ENCODE measurements at places on chromosomes 12 and 14.

DNA sequence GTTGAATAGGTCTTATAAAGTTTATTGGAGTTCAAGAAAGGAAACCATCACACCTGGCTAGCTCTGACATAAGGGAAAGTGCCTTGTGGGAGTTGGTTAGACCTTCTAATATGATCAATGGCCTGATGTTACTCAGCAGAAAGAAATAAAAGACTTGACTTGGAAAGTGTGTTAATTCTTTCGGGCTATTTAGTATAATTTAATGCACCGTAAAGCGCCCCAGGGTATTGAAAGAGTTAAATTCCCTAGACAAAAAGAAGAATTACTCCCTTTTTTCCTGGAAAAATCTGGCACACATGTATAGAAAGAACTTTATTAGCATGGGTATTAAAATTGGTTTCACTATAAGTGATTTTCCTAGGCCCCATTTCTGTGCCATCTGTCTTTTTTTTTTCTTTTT, 1125.7 kb upstream of the FLRT2 start:
- DNase-seq = no peak

DNA sequence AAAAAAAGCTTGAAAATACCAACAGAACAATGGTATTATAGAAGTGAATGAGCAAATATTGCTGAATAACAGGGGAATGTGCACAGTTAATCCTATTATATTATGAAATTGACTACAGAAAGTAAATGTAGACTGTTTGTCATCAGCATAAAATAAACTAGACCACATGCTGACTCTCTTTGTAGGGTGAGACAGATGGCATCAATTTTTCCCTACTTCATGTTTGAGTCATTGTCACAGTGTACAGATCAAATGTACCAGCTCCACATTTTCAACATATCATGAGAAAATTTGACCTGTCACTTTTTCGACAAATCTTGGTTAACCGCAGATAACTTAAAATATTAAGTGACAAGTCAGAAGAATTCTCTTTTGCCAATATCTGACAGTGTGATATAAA, 421.0 kb downstream of the RPL10L start:
- DNase-seq = peak; percentile 69

- no peak for DNase-seq
These were observed 68.9 kb downstream of the ALG10B start for GRCh38 chr12:38385486-38385885.

DNA sequence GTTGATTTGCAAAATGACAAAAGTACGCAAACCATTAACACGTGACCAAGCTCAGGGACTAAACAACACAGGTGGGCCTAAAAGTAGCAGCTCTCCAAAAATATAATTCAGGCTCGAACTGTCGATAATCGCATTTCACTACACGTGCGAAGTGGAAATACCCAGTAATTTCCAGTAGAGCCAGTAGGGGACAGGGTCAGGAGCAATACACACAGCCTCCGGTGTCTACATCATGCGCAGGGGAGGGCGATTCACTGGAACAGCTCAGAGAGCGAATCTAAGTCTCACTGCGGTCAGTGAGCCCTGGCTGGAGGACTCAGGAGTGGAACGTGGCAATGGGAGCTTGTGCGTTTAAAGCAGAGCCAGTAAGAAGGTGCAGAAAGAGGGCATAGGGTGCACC, 40.4 kb downstream of the SETD3 start:
- DNase-seq = no peak

- no peak for DNase-seq
These were observed 3.0 kb downstream of the FBRSL1 start for GRCh38 chr12:132492951-132493350.

GRCh38 chr12:131893605-131894312, 663 bp upstream of the ULK1 start:
- no peak for DNase-seq

DNA sequence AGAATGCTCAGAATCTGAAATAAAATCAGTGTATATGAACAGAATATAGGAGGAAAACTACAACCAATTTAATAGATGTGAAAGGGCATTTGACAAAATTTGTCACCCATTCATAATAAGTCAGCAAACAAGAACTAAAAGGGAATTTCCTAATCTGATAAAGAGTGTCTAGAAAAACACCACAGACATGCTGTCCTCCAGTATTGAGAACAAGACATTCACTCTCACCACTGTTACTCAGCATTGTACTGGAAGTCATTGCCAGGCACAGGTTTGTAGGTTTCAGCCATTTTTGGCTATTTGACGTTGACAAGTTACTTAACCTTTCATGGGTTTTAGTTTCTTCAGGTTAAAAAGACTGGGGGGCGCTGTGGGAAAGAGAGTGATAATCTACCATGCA, 13.2 kb downstream of the EIF2S1 start:
- DNase-seq = no peak

- DNase-seq = no peak
These were observed 19.7 kb downstream of the FOS start for GRCh38 chr14:75298187-75298965.

DNA sequence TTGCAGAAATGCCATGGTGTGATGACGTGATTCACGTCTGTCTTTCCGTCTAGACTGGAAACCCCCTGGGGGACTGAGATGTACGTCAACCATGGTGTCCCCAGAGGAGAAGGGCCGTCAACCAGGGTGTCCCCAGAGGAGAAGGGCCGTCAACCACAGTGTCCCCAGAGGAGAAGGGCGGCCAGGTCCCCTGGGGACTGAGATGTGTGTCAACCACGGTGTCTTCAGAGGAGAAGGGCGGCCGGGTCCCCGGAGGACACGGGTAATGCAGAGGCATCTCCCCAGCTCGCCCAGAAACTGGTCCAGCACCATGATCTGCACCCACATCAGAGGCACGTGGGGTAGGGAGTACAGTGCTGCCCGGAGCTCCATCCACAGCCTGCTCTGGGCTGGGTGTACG, 30.6 kb upstream of the GALNT9 start:
- DNase-seq = no peak

GRCh38 chr12:64019101-64019500, 174.6 kb downstream of the SRGAP1 start:
- no peak for DNase-seq

DNA sequence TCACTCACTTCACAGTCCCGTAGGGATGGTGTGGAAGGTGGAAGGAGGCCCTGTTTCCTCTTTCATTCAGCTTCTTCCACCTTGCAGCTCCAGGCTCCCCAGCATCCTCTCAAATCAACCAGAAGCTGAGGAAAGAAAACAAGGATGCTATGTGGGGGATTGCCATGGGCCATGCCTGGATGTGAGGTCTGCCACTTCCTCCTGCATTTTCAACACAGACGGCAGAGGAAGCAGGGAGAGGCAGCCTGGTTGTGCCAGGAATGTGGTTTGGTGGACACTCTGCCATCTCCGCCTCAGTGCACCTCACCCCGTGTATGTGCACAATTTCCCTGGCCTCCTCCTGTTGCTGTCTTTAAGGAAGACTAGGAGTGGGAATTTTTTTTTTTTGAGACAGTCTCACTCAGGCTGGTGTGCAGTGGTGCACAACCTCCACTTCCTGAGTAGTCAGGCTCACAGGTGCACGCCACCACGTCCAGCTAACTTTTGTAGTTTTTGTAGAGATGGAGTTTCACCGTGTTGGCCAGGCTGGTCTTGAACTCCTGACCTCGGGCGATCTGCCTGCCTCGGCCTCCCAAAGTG, 99.2 kb downstream of the SLC15A4 start:
- DNase-seq = no peak

- no peak for DNase-seq
These were observed 761 bp upstream of the NDRG2 start for GRCh38 chr14:21025371-21026273.

DNA sequence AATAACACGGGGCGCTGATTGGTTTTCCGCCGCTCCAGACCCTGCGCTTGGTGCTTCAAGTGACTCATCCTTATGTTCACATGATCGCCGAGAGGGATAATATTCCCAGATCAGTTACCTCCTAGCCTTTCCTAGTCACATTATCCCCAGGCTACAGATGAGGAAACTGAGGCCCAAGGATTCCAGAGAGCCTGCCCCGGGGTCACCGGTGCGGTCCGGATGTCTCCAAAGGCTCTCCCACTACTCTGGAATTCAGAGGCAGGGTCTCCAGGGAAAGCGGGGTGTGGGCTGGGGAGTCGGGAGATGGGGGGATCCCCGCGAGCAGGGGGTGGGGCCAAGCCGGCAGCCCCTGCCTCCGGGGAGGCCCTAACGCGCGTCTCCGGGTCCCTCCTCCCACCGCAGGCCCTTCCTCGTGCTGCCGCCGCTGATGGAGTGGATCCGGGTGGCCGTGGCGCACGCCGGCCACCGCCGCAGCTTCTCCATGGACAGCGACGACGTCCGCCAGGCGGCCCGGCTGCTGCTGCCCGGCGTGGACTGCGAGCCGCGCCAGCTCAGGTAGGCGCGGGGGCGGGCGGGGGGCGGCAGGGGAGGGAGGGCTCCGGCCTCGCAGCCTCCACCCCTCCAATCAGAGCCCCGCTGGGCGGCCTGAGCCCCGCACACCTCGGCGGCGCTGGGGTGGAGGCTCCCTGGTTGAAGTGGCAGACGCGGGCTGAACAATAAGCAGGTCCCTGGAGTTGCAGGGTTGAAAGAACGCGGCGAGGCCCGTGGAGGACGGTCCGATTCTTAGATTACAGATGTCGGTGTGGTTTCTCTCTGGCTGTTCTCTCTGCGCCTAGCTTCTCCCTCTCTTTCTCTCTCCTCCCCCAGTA, 104.6 kb upstream of the PWP1 start:
- DNase-seq = no peak

GRCh38 chr12:132428936-132429601, 60.9 kb upstream of the FBRSL1 start:
- DNase-seq = no peak

- DNase-seq = no peak
These were observed 28.2 kb upstream of the AMIGO2 start for GRCh38 chr12:47107926-47108325.

DNA sequence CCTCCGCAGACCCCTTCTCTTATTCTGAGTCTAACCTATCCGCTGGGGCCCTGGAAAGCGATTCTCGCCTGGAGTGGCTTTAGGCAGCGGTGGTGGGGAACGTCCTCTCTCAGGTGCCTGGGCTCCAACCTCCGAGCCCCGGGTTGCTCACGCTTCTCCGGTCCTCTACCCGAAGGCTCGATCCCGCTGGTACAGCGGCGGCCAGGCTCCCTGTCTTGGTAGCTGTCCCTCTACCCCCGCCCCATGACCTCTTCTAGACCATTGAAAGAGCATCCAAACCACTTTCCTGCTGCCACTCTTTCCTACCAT, 505 bp upstream of the HEBP1 start:
- DNase-seq = no peak

- DNase-seq = no peak
These were observed 36.2 kb downstream of the SYNE3 start for GRCh38 chr14:95480109-95480886.

DNA sequence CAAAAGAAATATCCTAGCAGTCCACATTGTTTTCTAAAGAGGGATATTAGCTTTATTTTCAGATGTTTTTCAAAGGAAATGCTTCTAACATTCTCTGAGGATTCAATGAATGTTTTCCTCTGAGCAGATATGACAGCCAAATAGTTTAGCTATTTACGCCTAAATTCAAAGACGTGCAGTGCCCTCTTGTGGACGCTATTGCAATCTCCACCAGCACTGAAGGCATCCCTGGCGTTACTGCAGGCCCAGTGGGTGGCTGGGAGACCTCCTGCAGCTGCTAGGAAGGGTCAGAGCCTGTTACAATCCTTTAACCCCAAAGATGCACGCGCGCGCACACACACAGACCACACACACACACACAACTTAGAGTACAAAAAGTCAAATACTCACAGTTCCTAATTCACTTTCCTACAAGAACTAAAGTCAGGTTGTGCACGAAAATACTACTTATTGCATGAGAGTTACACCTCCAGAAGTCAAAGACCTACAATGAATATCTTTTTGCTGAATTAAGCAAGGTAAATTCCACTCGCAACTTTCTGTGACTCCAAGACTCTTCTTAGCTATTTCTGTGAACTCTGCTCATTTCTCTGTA, 589.3 kb upstream of the TMEM132C start:
- peak; percentile 30 for DNase-seq

- DNase-seq = peak; percentile 74
These were observed 7.4 kb downstream of the CIT start for GRCh38 chr12:119869720-119870119.

GRCh38 chr14:85549697-85550096, 19.8 kb downstream of the FLRT2 start:
- no peak for DNase-seq

DNA sequence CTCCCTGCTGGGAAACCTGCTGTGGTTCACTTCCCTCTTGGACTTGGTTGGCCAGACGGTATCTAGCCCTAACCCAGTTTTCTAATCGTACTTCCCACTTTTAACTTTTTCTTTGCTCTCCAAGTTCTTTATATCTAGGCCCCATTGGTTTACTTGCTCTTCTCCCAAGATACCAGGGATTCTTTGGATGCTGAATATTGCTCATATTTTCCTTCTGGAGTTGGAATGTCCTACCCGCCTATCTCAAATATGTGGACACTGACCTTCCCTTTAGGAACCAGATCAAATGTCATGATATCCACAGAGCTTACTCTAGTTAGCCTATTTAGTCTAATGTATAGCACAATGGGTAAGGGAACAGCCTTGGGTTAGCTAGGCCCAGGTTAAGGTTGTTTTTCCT, 228.6 kb downstream of the DACT1 start:
- DNase-seq = no peak

- no peak for DNase-seq
These were observed 480.4 kb downstream of the DIO2 start for GRCh38 chr14:79730953-79731352.

GRCh38 chr12:5510251-5510805, 78.4 kb downstream of the NTF3 start:
- DNase-seq = no peak

DNA sequence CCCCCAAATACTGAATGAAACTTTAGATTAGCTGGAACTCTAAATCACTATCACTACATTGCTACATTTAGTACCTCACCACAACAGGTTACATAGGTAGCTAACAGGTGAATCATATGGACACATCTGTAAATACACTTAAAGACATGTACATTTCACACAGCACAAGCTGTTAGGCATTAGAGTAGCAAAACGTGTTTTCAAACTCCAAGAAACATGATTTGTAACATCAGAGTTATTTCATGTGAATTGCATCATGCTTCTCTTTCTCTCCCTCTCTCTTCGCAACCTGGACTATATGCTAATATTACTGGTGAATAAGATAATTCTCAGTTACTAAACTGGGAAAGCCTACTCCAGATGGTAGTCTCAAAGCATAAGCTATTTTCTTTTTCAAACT, 4.3 kb downstream of the SEL1L start:
- DNase-seq = no peak

GRCh38 chr12:3304436-3305165, 186.4 kb upstream of the PRMT8 start:
- DNase-seq = no peak

- DNase-seq = no peak
These were observed 47.0 kb downstream of the IFT81 start for GRCh38 chr12:110171186-110171538.

- DNase-seq = no peak
These were observed 62.7 kb downstream of the RFLNA start for GRCh38 chr12:124357616-124358015.

- DNase-seq = no peak
These were observed 537.3 kb downstream of the TMTC2 start for GRCh38 chr12:83224012-83224411.

Data from NCI-H446 treated with DMSO at 0.1 percent for 48 hours (cell line).